CD4-positive, alpha-beta T cell treated with Interleukin-15 for 1 hour (primary cell): ENCODE measurements at places on chromosomes 4 and X.

DNA sequence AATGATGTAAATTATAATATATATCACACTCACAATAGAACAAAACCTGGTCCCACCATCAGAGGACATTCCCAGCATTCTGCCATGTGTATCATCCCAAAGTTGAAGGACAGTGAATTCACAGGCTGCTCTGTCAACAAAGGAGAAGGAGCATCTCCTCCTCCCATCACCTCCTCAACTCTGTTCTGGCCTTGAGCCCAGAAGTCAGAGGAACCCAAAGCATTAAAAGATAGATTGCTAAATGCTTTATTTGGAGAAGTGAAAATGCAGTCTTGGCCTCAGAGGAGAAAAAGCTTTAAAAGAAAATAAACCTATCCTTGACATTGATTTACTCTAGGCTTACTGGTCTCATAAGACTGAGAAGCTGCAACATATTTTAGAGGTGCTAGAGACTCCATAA, 268.8 kb upstream of the RASGEF1B start:
- no peak for DNase-seq

- no peak for DNase-seq
Observed at GRCh38 chr4:159735281-159736207, 632.7 kb downstream of the RAPGEF2 start.

DNA sequence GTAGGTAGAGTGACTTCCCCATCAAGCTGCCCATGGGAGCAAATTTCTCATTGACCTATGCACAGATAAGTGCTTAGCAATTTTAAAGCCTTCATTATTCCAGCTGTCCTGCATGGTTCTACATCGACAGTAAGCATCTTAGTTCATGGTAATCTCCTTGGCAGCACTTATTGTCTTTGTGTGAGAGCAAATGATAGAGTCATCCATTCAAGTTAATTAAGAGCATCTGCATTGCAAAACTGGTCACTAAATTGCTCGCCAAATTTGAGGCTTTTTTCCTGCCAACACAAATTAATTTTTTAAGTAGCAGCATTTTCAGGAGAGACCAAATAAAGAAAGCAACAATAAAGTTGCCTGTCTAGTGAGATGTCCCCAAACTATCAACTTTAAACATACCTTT, 76.7 kb downstream of the SH3BGRL start:
- no peak for DNase-seq

- DNase-seq, result no peak
Observed at GRCh38 chr4:185227131-185227551, 17.7 kb downstream of the SNX25 start.

- DNase-seq, result no peak
Observed at GRCh38 chrX:10598540-10598939, 21.8 kb downstream of the MID1 start.

DNA sequence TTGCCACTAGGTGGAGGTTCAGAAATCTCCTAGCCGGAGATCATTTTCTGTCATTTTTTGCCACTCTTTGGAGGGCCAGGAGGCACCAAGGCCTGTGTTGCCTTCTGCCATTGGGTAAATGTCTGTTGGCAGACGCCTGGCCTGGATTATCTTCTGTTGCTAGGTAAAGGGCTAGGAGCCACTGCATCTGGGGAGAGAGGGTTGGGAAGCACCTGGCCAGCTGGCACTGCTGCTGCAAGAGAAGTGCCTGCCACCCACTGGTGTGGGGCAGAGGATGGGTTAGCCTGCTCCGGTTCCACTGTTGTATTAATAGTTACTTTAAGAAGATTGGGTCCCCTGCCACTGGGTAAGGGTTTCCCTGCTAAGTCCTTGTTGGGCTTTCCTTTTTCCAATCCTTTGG, 58.1 kb downstream of the AWAT2 start:
- no peak for DNase-seq
